ENCODE measurements at places on chromosomes 16 and 17. TPM values are rescaled to one million over a fixed set of nuclear protein-coding genes. Genes with fewer than 3 reads are reported as not detected.

- no peak for DNase-seq
Observed at GRCh38 chr17:65885541-65886312, 306.2 kb downstream of the CEP112 start.

DNA sequence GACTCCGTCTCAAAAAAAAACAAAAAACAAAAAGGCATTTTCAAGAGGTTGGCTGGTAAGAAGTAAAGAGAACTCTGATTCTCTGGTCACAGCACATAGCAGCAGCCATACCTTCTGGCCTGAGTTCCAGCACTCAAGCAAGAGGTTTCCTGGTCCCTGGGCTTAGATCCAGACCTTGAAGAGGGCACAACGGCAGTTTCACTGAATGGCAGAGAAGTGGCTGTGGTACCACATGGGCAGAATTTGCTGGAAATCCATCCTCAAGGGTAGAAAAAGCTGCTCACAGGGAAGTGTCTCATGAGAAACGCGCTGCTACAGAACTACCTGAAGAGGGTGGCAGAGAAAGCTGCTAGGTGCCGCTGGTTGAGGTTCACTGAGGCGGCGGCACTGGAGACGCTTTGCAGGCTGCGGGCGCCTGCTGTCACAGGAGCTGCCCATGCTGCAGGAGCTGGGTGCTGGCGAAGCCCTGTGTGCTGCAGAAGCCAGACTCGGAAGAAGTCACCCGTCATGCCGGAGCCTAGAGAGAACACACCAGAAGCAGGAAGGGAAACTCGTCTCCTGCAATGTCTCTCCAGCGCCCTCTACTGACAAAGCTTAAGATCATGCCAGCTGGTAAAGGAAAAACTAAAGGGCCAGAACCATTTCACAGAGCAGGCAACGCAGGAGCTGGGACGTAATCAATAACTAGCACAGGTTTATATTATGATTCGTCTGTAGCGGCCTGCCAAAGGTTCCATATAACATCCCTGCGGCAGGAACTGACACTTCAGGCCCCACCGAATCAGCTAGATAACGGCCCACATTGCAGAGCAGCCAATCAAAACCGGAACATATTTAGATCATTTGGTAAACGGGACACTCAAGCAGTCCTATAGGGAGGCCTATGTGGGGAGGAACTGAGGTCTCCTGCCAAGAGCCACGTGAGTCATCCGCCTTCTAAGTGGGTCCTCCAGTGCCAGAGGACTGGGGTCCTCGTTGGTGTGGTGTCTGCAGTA is 5.4 kb upstream of the ZNF213 start:
- peak; percentile 95 for DNase-seq

GRCh38 chr16:87410530-87410929 is 18.4 kb downstream of the MAP1LC3B start:
- no peak for DNase-seq

GRCh38 chr17:53470626-53471025 is 352.1 kb upstream of the KIF2B start:
- DNase-seq = no peak

- no peak for DNase-seq
Observed at GRCh38 chr16:19089410-19089955, 22.1 kb downstream of the COQ7 start.

GRCh38 chr16:77820340-77820739 is 32.0 kb downstream of the VAT1L start:
- DNase-seq = no peak

DNA sequence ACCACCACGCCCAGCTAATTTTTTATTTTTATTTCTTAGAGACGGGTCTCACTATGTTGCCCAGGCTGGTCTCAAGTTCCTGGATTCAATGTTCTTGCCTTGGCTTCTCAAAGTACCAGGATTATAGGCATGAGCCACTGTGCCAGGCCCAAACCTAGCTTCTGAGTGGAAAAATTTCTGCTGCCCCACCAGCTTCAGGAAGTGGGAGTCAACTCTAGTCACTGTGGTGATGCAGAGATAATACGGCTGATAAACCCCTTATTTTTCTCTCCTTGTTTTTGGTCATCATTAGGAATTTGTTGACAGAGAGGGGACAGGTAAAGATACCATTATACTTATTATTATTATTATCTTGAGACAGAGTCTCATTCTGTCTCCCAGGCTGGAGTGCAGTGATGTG is 27.8 kb upstream of the PHOSPHO1 start:
- no peak for DNase-seq

DNA sequence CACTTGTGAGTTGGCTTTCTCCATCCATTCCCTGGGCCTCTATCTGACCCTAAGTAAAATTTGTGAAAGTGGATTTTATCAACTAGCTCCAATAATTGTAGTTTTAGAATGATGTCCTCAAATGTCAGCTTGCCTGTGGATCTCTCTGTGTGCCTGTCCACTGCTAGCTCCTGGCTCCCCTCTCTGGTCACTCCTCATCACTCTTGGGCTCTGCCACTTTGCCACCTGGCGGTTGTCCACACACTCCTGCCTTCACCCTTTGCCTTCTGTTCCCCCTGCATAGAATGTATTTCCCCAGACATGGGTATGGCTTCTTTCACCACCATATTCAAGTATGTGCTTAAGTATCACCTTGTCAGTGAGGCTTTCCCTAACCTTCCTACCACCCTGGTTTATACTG is 19.8 kb downstream of the ANKFN1 start:
- no peak for DNase-seq

DNA sequence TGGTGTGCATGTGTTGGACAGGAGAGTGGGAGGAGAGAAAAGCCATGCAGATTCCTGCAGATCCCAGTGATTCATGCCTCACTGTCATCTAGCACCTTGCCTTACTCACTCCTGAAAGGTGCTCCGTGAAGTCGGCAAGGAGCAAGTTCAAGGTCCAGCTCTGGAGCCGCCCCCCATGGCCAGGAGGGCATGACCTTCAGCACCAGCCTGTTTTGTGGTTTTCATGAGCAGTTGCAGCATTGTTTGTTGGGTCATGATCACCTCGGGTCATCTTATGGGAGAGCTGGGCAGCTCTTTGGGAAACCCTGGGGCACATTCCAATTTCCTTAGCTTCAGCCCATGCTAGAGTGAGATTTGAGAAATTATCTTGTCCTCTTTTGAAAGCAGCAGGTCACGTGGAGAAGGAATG is 137.5 kb upstream of the IRX3 start:
- no peak for DNase-seq

TXNDC11 gene
- 24.0 TPM for total RNA-seq

SLC35G6 gene
- total RNA-seq = not detected

ACSF2 gene
- total RNA-seq = 273 TPM

CBFA2T3 gene
- not detected for total RNA-seq

SAT2 gene
- 82.2 TPM for total RNA-seq

SLC46A1 gene
- 2.0 TPM for total RNA-seq

SPAG5 gene
- 31.8 TPM for total RNA-seq

GP1BA gene
- not detected for total RNA-seq

RASD1 gene
- total RNA-seq = not detected

MYOCD gene
- total RNA-seq = 0.16 TPM
